ENCODE measurements at places on chromosomes 2 and 18.

GRCh38 chr2:161068670-161069069, 91.6 kb upstream of the TANK start:
- DNase-seq = no peak

DNA sequence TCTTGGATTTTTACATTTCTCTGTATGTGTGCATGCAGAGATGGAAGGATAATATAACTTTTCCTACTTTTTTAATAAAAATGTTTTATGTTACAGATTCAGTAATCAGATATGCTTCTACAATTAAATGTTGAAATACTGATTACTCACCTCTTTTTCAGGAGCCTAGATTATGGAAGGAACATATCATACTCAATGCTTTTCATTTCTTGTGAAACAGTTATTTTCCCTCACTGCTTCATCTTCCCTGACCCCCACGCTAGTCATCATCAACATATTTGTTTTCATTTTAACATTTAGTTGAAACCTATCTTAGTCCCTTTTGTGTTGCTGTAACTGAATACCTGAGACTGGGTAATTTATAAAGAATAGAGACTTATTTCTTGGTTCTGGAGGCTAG, 190.7 kb downstream of the WDR7 start:
- DNase-seq = no peak

- no peak for DNase-seq
Observed at GRCh38 chr18:3775996-3776395, 326.0 kb downstream of the TGIF1 start.

GRCh38 chr18:56532176-56532840, 106.1 kb downstream of the TXNL1 start:
- peak; percentile 56 for DNase-seq

- DNase-seq = peak; percentile 55
Observed at GRCh38 chr2:177165721-177166711, 46.6 kb upstream of the HNRNPA3 start.

GRCh38 chr2:201916565-201916964, 110.2 kb downstream of the CDK15 start:
- no peak for DNase-seq

DNA sequence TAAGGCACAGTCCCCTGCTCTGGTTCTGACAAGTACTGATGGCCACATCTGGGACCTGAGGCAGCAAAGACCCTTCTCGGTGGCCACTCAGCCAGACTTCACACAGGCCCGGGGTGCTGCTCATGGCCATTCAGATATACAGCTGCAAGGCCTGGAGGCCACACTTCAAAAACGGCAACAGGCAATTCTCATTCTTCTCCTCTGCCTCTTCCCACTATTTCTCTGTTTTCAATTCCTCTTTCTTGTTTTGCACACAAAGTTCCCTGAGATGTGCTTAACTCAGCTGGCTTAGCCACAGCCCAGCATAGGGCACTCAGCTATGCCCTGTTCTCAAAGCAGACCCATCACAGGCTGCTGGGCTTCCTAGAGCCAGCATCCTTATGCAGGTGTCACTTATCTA, 29.9 kb downstream of the PTPN18 start:
- no peak for DNase-seq

- no peak for DNase-seq
Observed at GRCh38 chr2:203338322-203338721, 10.1 kb downstream of the ABI2 start.

- no peak for DNase-seq
Observed at GRCh38 chr2:88574445-88574844, 52.8 kb downstream of the EIF2AK3 start.

- no peak for DNase-seq
Observed at GRCh38 chr2:3725458-3726250, 22.3 kb downstream of the DCDC2C start.

GRCh38 chr2:27209621-27210401, 2.0 kb upstream of the ATRAID start:
- no peak for DNase-seq

DNA sequence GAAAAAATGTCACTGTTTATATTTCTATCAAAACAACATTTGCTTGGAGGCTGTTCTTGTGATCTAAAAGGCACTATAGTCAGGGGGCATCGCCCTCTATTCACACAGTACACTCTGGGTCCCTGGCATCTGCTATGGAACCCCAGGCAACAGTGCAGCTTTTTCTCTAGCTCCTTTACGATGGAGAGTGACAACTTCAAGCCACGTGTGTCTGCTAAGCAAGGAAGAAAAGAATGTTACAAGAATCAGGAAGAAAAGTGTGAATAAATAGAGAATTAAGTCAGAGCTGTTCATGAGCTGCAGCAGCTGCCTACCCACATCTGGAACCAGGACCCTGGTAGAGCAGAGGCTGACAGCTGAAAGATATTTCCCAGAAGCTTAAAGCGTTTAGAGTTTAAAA, 11.2 kb downstream of the RND3 start:
- DNase-seq = no peak

GRCh38 chr2:101063352-101064124, 61.4 kb downstream of the RPL31 start:
- DNase-seq = no peak

- no peak for DNase-seq
Observed at GRCh38 chr2:234951664-234952269, at the start of gene SH3BP4. TSS of gene SH3BP4 (plus strand) at chr2:234952017. CDS start at chr2:235035003, 82,986 bp downstream.

- no peak for DNase-seq
Observed at GRCh38 chr18:2112435-2113045, 458.8 kb downstream of the METTL4 start.

- no peak for DNase-seq
Observed at GRCh38 chr2:235561450-235561849, 67.6 kb downstream of the AGAP1 start.

DNA sequence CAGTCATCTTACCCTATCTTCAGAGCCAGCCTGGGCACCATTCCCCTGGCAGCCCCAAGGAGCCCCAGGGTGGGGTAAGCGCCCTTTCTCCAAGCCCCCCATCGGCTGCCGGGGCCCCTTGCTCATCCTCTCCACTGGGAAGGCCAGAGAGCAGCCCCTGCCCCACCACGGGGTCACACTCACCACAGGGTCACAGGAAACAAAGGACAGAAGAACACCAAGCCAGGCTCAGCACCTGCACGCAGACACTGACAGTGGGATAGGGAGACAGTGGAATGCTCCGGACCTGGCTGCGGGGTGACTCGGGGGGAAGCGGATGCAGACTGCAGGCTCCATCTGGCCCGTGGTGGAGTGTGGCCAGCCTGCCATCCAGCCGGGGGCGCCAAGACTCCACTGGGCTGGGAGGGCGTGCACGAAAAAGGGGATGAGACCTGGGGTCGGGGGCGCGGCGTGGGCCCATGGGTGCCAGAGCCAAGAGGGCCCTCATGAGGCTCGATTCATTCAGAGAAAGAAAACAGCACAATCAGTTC, 21.1 kb downstream of the HDAC4 start:
- no peak for DNase-seq

DNA sequence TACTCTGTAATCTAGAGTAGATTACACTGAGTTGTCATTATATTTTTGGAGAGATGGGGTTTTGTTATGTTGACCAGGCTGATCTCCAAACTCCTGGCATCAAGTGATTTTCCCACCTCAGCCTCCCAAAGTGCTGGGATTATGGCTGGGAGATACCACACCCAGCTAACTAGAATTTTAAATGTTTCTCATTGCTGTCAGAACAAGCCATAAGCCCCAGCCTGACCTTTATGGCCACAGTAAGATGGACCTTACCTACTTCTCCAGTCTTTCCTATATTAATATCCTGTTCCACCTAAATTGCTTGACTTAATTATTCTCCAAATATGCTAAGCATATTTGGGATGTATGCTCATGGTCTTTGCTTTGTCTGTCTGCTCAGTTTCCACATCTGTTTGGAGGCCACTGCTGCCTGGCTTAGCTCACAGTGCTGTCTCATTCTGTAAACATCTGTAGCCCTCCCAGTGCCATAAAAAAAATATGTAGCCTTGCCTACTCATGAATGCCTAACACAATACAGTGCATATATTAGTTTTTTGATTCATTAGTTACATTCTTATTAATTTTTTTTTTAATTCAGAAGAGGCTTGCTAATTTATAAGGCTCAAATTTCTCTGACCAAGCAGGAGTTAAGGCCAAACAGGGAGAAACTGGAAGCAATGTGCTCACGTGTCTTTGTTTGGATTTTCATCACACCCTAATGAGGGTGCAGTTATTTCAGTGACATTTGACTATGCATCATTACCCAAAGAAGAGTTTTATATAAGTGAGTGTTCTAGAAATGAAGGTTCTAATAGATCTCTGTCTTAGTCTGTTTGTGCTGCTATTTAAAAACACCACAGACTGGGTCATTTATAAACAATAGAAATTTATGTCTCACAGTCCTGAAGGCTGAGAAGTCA, 45.3 kb upstream of the PSME4 start:
- no peak for DNase-seq

- DNase-seq = no peak
Observed at GRCh38 chr18:45109271-45109670, 428.6 kb downstream of the SETBP1 start.

DNA sequence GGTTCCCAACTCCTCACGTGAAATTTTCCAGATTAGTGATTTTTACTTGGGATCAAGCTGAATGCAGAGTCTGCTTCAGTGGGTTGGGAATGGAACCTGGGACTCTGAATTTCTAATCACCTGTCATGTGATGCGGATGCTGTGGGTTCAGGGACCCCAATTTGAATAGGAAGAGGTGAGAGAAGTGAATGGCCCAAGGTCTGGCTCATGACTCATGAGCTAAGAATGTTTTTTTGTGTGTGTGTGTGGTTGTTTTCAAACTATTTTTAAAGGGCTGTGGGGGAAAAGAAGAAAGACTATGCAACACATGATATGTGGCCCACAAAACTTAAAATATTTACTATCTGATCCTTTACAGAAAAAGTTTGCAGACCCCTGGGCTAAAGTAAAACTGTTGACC, 108.5 kb upstream of the CYRIA start:
- DNase-seq = no peak

DNA sequence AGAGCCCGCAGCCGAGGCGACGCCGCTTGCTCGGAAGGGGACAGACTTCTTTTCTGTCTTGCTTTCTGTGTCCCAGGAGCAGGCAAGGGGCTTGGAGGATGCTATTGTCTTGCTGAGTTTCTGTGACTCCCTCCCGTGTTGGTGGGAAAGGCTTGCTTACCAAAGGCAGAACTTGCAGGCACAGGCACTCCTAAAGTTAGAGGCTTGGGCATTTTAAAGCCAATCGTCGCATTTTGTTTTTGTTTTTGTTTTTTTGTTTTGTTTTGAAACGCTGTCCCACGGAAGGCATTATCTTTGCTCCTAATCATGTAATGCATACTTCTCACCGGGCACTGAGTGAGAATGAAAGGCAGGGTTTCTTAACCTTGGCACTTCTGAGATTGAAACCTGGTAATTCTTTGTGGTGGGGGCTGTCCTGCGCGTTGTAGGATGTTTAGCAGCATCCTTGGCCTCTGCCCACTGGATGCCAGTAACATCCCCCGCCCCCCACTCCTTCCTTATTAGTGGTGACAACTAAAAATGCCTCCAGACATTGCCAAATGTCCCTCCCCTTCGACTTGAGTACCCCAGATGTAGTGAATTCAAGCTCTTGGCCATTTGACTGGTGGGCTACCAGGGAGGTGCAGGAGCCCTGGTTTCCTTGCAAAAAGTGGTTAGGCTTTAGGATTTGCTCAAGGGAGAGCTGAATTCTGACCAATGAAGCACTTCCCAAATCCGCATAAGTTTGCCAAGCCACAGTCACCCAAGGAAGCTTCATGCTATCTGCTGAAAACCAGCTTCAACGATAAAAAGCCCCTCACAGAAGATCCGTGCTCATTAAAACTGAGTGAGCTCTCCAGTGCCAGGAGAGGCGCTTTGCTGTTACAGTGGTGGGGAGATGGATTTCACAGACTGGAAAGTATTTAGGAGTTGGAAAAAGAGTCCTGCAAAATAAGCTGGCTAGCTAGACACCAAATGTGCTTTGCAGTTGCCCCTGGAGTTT, 1.2 kb downstream of the ANTXR1 start:
- DNase-seq = no peak

- no peak for DNase-seq
Observed at GRCh38 chr2:98926601-98927000, 9.4 kb downstream of the CRACDL start.

DNA sequence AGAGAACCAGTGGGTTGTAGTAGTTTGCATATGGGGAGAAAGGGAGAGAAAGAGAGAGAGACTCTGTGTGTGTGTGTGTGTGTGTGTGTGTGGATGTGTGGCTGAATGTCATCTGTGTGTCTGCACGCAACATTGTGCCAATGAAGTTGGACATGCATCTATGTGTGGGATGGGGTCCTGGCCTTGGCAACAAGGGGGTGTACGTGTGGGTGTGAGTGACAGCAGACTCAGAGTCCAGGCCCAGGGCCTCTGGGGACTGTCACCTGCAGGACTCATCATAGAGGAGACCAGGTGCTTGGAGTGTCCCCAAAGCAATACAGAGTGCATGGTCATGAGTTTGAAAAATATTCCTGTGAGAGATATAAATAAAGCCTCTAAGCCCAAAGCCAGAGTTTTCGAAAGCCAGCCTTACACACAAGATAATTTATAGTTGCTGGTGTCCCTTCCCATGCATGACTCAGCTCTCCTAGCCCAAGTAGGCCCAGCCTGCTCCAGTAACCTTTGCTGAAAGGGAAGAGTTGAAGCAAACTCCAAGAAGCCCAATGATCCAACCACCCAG, 59.9 kb downstream of the TNP1 start:
- DNase-seq = no peak

- DNase-seq = no peak
Observed at GRCh38 chr2:45285311-45285710, 276.1 kb upstream of the SIX2 start.

DNA sequence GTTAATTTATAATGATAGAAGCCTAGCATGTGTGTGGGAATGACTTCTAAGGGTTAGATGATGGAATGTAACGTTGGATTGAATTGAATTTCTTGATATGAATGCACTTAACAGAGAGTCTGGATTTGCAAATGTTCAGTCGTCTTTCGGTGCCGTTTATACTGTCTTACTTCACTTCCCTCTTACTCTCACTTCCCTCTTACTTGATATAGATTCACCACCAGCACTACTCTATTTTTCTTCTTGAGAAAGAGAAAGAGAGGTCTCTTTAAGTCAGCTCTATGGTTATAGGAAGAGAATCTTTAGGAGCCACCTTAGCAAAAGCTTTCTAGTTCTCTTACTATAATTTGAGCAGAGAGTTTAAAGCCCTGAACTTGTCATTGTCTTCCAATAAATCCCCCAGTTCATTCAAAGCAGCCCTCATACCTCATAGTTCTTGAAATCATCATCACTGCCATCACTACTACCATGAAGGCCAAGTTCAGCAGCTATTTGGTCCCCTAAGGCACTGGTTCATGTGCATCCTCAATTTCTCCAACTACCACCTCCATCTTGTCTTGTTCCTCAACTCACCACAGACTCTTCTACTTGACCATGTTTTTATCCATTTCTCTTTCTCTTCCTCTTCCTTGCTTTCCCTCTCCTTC, 501.7 kb upstream of the TCF4 start:
- no peak for DNase-seq

- DNase-seq = no peak
Observed at GRCh38 chr18:22106536-22107292, 62.7 kb upstream of the GATA6 start.

DNA sequence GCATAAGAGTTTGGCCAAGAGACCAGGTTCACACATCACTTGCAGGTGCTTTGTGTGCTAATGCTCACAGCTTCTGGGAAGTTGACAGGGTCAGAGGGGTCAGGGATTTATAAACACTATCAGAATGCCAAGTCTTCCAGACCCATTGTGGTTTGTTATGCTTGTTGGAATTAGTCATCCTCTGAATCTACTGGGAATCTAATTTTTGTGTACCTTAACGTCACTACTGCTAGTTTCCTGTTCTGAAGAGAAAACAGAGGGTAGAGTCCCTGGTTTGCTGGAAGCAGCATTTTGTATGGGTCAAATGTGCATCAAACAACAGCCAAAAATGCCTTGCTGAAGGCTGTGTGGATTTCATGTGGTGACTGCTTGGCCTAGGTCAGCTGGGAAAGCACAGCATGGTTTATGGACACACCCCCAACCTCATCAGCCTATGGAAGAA, 33.3 kb downstream of the ANTXR1 start:
- DNase-seq = no peak
